ENCODE measurements at places on chromosomes 5 and 9.

- DNase-seq, result no peak
Measured at GRCh38 chr9:135045264-135045927, 42.1 kb upstream of the OLFM1 start.

DNA sequence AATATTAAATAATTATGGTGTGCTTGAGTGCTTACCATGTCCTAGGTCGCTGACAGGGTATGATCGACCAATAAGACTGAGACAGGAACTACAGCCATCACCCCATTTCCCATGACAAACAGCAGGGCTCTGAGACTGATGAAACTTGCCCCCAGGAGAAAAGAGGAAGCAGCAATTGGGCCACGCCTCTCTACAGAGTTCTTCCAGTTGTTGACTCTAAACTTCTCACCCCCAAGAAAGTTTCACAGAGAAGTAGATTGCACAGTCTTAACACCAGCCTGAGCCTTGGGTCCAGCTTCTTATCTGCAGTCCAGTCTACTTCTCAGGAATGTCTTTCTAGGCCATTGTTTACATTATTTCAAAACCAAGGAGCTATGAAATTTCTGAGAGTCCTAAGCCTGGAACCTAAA is 182.2 kb upstream of the ANKRD55 start:
- peak; percentile 94 for DNase-seq

- no peak for DNase-seq
Measured at GRCh38 chr5:119355685-119356611, at the start of gene TNFAIP8. Gene TNFAIP8 (plus strand): TSS chr5:119356019. CDS start chr5:119356091, 72 bp downstream.

DNA sequence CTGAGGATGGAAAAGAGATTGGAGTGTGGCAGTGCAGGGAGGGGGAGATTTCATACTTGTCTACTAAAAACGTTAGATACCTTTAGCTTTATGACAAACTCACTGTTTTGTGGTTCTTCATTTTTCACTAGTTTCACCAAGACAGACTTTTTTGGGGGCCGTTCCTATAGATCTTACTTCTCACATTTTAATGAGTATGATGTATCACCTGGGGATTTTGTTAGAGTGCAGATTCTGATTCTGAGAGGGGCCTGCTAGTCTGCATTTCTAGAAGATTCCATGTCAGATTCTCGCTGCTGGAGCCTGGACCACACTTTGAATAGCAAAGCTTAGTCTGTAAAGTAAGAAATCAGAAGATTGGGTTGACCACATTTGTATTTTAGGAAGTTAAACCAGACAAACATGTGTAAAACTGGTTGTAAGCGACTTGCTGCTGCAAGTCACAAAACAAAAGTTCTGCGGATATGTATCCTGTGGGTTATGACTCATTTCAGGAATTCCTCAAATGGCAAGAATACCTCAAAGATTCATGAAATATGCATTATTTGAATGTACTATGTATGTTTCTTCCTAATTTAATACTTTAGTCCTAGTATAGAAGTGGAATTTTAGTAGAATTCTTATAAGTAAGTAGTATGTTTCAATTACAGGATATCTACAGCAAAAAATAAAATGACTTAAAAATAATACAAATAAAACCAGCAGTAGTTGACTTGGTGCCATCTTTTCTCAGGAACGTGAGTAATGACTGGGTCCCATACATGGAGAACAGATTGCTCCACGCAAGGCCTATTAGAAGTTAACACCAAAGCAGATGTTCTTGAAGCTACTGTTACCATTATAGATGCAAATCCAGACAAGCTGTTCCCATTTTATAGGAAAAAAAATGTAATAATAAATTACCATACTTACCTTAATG is 27.8 kb downstream of the NFIL3 start:
- peak; percentile 20 for DNase-seq

All from RPMI8226 (cell line).